ENCODE measurements at places on chromosomes 7 and 10.

DNA sequence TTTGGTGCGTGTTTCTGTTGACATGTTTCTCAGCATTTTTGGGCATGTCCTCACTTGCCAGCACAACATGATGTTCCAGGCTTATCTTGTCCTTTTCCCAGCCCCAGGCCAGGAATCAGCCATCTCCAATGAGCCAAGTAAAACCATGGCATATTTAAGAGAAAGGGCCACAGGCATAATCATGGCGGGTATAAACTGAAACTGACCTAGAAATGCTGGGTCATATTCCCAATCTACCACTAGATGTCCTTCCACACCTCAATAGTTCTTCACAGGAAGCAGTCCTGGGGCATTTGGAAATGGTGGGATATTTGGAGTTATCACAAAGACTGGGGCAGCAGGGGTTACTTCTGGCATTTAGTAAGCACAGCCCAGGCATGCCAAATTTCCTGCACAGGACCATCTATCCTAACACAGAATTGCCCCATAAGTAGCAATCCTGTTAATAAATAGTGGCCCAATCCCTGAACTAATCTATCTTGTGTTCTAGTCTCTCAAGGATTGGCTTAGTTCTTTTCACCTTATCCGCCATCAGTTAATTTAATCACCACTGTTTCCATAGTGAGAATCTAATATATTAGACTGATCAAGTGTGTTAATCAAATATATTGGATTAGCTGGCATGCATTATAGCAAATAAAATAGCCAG lies 101.6 kb downstream of the NPSR1 start:
- DNase-seq, result no peak

DNA sequence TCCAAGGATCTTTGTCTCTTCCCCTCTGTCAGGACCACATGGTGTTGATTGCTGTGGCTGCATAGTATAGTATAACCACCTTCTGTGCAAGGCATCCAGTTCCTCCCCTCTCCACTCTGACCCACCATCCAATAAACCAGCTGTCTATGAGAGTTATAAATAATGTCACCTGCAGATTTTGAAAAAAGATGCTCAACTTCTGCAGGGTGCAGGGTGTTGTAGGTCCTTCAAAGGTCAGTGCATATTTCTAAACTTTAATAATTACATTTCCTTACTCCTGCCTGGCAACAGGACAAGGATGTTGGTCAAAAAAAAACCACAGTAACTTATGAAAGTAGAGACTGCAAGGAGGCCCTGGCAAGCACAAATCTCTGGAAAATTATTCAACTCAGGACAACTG lies 166.2 kb downstream of the PKD1L1 start:
- DNase-seq, result no peak

- DNase-seq, result no peak
Measured at GRCh38 chr7:43119371-43120075, 7.1 kb downstream of the HECW1 start.

DNA sequence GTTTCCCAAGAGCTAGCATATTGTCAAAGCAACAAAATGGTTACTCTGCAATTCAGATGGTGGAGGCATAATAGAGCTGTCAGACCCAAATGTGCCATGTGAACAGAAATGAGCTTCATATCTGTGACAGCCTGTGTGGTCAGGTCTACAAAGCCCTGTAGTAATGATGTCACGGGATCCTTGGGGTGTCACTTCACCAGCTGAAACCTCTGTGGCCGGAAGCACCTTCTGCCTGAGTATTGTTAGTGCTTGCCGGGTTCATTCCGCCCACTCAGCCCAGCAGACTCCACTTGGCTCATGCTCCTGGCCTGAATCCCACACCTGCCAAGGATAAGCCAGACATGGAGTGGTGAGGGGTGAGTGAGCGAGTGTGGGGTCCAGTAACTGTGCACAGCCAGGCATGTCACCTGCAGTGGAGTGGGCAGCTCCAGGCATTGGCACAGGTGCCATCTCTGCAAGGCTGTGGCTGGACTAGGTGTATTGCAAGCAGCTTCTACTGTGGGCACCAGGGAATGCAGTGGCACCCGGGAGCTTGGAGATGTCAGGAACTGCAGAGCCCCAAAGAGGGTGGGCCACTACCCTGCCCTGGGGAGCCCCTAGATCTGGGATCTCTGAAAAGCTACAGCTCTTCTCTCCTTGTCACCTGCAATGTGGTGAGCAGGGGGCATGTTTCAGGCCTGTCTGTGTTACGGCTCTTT lies 341.9 kb upstream of the CHRM2 start:
- DNase-seq, result no peak

DNA sequence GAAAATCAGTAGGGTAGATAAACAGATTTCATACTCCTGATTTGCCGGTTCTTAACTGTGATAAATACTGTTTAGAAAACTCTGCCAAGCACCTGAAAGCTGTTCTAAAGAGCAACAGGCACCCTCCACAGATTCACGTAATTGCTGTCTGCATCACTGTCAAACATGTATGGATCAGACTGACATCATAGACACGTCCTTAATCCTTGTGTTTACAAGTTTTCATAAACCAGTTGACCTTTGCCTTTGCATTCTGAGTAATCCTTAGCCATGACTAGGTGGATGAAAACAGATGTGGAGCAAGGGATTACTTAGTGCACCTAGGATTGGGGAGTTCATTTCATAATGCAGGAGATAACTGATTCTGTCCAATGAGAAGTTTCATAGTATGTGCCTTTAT lies 41.6 kb downstream of the SLC39A12 start:
- no peak for DNase-seq

DNA sequence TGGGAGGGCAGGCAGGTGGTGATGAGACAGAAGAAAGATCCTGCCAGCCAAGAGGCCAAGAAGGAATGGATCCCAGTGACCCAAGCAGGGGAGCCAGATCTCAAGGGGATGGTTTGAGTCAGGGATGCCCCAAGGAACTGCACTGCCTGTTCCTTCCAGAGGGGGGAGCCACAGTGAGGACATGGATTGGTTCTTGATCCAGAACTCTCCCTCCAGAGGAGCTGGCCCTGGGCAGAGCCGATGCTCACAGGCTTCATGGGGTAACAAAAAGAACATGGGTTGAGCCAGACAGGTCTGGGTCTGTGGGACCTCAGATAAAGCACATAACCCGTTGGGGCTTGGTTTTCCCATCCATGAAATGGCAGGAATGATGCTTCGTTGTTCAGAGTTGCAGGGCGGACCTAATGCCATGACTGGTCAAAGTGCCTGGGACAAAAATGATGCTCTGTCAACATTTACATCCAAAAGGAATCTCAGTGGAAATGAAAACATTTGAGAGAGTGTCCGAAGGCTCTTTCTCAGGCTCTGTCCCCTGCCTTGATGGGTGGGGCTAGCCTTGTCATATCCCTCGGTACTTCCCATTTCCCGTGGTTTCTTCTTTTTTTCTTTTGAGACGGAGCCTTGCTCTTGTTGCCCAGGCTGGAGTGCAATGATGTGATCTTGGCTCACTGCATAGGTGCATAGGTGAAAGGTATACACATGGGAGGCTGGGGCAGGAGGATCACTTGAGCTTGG lies 4.7 kb upstream of the DENND2A start:
- no peak for DNase-seq

All from NCI-H1105 (cell line).